ENCODE measurements at places on chromosomes 12 and 14.

DNA sequence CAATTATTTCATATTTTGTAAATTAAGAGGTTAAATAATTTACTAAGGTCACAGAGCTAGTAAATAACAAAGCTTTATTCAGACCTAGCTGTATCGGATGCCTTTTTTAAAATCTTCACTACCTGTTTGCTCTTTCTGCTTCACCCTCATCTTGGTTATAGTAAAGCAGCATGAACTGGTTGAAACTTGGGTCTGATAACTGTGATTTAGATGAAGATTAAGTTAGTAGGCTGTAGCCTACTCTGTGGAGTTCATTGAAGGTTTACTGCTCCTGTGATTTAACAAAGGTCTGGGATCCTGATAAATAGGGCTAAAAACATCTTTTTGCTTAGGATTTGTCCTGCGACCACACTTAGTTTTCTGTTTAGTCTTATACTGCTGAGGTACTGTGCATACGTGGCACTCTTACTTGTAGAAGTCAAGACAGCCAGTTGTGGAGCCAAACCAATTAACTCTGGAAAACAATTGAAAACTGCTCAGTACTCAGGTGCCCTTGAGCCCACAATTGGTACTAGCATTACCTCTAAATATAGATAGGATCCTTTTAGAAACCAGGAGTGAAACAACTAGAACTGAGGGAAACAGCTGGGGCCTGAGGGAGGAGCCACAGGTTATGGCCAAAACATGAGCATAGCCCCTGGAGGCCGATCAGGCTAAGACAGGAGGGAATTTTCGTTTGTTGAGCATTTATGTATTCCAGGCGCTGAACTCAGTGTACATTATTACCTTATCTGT is 2.3 kb downstream of the SPATS2 start:
- no peaks in the 10 kb centered on the region for H3K36me3 ChIP-seq
- peak overlapping the region; percentile 87 for H3K27ac ChIP-seq
- no peaks in the 10 kb centered on the region for H3K27me3 ChIP-seq
- peak overlapping the region; percentile 29 for H3K4me3 ChIP-seq
- DNase-seq = no peak

DNA sequence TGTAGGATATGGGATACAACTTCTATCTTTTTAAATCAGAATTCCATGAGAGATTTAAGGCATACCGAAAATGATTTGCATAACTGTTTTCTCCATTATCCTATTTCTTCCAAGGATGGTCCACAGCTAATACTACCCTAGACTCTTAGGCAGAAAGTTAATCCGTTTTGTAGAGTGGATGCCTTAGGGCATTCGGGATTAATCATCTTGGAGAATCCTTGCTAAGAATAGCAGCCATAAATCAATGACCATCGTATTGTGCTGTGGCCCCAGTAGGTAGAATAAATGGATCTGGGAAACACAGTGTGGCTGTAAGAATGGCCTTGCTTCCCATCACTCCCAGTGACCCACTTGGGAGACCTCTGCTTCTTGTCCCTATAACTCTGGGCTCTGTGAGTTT is 99.6 kb downstream of the SSPN start:
- H3K27ac ChIP-seq = no peak overlapping the region
- peaks cover 14% of the 10 kb centered on the region for H3K4me1 ChIP-seq
- no peak for DNase-seq
- H3K27me3 ChIP-seq = no peaks in the 10 kb centered on the region

GRCh38 chr12:27922531-27923139 is 49.9 kb downstream of the PTHLH start:
- no peak for DNase-seq
- no peaks in the 10 kb centered on the region for H3K4me1 ChIP-seq
- H3K27me3 ChIP-seq = 0 out of 2 replicates have a peak, but pooled peaks cover 3% of the 10 kb centered on the region

DNA sequence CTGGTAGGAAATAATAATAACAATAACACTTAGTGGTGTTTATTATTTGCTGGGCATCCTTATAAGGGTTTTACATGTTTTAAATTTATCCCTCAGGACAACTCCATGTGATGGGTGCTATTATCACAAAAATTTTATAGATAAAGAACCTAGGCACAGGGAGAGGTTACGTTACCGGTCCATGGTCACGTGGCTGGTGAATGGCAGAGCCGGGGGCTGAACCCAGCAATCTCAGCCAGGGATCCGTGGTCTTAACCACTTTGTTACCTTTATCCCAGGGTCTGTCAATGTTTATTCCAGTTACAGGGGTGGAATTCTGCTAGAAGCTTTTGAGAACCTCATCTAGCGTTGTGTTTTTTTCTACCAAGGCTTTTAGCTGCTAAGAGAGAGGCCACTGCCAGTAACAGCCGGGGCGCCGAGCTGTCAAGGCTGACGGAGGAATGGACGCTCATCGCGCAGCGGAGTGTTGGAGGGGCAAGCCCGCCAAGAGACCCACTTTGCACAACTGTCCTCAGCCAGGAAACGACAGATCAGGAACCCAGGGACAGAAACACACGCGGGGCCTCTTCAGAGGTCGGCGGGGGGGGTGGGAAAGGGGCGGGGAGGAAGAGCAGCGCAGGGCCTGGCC is 418 bp downstream of the AMN1 start:
- peaks cover 22% of the 10 kb centered on the region for H3K4me1 ChIP-seq
- no peak for DNase-seq
- H3K27ac ChIP-seq = peak overlapping the region; percentile 98
- no peaks in the 10 kb centered on the region for H3K27me3 ChIP-seq

DNA sequence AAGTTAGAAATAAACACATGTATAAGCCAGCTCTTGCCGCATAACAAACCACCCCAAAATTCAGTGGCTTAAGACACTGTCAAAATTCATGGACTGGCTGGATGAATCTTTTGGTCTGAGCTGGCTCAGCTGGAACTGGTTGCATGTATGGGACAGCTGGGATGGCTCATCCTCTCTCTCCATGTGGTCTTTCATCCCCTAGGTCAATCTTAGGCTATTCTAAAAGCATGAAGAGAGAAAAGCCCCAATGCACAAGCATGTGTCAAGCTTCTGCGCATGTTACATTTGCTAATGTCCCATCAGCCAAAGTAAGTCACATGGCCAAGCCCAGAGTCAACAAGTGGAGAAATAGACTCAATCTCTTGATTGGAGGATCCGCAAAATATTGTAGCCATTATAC is 71.0 kb downstream of the DRAM1 start:
- no peak for DNase-seq
- no peak overlapping the region for H3K27ac ChIP-seq
- H3K36me3 ChIP-seq = no peaks in the 10 kb centered on the region
- H3K4me1 ChIP-seq = 0 out of 2 replicates have a peak, but pooled peaks cover 2% of the 10 kb centered on the region
- H3K4me3 ChIP-seq = no peak overlapping the region
- no peaks in the 10 kb centered on the region for H3K27me3 ChIP-seq

- H3K27me3 ChIP-seq = no peaks in the 10 kb centered on the region
- H3K36me3 ChIP-seq = no peaks in the 10 kb centered on the region
- H3K4me1 ChIP-seq = no peaks in the 10 kb centered on the region
- no peak overlapping the region for H3K27ac ChIP-seq
- DNase-seq = no peak
- no peak overlapping the region for H3K4me3 ChIP-seq
Measured at GRCh38 chr12:119476951-119477350, 116.6 kb upstream of the TMEM233 start.

GRCh38 chr12:12975322-12976077 is 23.5 kb upstream of the GPRC5D start:
- H3K36me3 ChIP-seq = no peaks in the 10 kb centered on the region
- no peaks in the 10 kb centered on the region for H3K4me1 ChIP-seq
- no peak for DNase-seq
- no peak overlapping the region for H3K27ac ChIP-seq
- H3K27me3 ChIP-seq = no peaks in the 10 kb centered on the region

DNA sequence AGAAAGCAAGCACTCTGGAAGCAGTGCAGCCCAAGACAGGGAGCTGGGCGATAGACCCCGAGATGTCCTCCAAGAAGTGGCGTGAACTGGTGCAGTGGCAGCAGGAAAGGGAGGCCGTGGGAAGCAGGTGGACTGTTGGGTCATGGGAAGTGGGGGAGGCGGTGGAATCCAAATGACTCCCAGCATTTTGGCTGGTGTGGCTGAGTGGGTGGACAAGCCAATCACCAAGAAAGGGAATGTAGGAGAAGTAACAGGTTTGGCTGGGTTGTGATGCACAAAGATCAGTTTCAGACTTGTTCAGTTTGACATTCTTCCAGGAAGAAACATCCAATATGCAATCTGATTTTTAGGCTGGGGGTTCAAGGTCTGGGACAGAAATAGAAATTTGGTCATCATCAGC is 46.0 kb upstream of the KTN1 start:
- H3K36me3 ChIP-seq = no peaks in the 10 kb centered on the region

- H3K4me3 ChIP-seq = no peak overlapping the region
- no peaks in the 10 kb centered on the region for H3K36me3 ChIP-seq
- H3K27ac ChIP-seq = no peak overlapping the region
- H3K4me1 ChIP-seq = no peaks in the 10 kb centered on the region
Measured at GRCh38 chr14:83566567-83566966, 1963.4 kb upstream of the FLRT2 start.

DNA sequence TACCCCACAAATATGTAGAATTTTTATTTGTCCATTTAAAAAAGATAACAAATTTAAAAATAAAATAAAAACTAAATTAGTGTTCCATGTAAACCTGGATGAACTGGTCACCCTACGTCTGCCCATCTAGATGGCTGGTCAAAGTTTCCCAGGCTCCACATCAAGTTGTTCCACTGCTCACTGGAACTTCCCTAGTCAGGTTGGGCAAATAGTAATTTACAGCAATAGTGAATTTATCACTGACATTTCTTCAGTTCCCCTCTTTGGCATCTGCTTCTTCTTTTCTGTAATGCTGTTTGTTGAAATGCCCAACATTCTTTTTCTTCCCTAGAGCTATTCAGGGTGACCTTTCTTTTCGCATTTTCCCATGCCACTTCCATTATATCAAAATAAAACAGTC is 272.7 kb upstream of the BTG1 start:
- H3K27ac ChIP-seq = no peak overlapping the region
- H3K36me3 ChIP-seq = no peaks in the 10 kb centered on the region
- H3K27me3 ChIP-seq = no peaks in the 10 kb centered on the region
- no peak for DNase-seq
- H3K4me1 ChIP-seq = no peaks in the 10 kb centered on the region

- DNase-seq = no peak
- H3K27ac ChIP-seq = no peak overlapping the region
Measured at GRCh38 chr14:70268760-70269159, 80.0 kb upstream of the SLC8A3 start.

GRCh38 chr12:124184456-124184855 is 110.4 kb upstream of the RFLNA start:
- H3K27me3 ChIP-seq = no peaks in the 10 kb centered on the region
- no peak overlapping the region for H3K27ac ChIP-seq
- H3K4me3 ChIP-seq = no peak overlapping the region
- H3K36me3 ChIP-seq = no peaks in the 10 kb centered on the region

- H3K36me3 ChIP-seq = no peaks in the 10 kb centered on the region
- DNase-seq = no peak
- no peak overlapping the region for H3K27ac ChIP-seq
- H3K27me3 ChIP-seq = peaks cover 6% of the 10 kb centered on the region
- H3K4me3 ChIP-seq = no peak overlapping the region
Measured at GRCh38 chr12:27123642-27124041, 41.3 kb upstream of the C12orf71 start.

GRCh38 chr12:18368594-18368993 is 107.3 kb downstream of the PIK3C2G start:
- H3K4me3 ChIP-seq = no peak overlapping the region
- no peak for DNase-seq
- H3K36me3 ChIP-seq = no peaks in the 10 kb centered on the region
- no peaks in the 10 kb centered on the region for H3K27me3 ChIP-seq

All from Panc1 (cell line).